NCI-H1105 (cell line): ENCODE measurements at places on chromosomes 12 and 14.

DNA sequence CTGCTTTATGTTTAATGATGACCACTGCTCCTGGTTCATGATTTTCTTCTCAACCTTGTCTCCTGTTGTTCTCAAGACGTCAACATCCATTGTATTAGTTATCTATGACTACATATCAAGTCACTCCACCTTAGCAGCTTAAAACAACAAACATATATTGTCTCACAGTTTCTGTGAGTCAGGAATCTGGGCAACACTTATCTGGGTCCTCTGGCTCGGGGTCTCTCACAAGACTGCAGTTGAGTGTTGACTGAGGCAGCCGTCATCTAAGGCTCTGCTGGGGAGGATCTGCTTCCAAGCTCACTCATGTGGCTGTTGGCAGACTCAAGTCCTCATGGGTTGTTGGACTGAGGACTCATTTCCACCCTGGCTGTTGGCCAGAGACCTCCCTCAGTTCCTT lies 27.3 kb upstream of the FRS2 start:
- DNase-seq = no peak

DNA sequence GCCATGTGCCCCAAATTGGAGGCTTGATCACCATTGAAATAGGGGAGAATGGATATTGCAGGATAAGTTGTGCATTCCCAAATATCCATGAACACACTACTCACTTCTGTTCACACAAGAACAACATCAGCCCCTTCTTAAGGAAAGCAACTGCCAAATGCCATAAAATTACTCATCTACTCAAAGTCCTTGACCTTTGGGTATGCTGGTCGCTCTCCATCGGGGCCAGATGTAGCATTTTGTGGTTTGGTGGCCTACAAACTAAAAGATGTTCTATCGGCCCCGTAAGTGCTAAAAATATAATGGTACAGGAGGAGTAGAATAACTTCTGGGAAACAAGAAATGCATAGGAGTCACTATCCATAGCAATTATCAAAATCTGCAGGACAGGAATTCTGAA lies 362.6 kb downstream of the AEBP2 start:
- no peak for DNase-seq

GRCh38 chr14:96281486-96281885 lies 25.5 kb downstream of the BDKRB1 start:
- no peak for DNase-seq

GRCh38 chr14:100755649-100756048 lies 29.0 kb downstream of the DLK1 start:
- DNase-seq = no peak

GRCh38 chr12:94940771-94941170 lies 62.7 kb downstream of the NDUFA12 start:
- DNase-seq = no peak

DNA sequence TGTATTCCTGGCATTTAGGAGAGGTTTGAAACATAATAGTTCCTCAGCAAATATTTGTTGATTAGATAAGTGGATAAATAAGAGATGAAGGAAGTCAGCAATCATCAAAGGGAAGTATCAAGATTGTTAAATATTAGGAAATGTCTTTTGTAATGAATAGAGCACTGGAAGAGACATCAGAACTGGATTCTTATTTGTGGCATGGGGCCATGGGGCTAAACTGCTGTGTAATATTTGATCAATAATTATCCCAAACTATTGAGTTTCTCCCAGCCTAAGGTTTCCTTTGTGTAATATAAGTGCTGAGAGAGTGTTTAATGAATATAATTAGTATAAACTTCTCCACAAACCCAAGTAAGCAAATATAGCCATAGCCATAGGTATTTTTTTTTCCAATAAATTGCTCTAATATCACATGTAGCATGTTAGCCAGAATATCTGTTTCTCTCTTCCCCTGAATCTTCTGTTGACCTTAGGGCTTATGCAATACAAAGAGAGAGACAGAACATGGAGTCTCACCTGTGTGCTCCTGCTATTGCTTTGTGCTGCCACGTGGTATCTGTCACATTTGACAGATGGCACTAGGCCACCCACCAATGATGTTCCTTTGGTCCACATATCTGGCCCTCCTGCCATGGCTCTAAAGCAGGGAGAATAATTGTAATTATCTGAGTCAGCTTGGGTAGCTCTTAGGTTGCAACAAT lies 658.7 kb downstream of the SOX5 start:
- no peak for DNase-seq
